ENCODE measurements at places on chromosomes 13 and 19.

DNA sequence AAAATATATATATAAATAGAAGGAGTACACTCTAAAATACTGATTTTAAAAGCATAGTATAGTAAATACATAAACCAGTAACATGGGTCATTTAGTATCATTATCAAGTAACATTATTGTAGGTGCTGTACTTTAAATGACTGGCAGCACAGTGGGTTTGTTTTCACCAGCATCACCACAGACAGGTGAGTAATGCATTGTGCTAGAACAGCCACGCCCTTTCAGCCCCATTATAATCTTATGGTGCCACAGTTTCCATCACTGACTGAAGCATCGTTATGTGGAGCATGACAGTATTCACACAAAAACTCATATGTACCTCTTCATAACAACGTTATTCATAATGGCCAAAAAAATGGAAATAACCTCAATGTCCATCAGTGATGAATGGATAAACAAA is 88.3 kb downstream of the DHRS12 start:
- no peak for DNase-seq

DNA sequence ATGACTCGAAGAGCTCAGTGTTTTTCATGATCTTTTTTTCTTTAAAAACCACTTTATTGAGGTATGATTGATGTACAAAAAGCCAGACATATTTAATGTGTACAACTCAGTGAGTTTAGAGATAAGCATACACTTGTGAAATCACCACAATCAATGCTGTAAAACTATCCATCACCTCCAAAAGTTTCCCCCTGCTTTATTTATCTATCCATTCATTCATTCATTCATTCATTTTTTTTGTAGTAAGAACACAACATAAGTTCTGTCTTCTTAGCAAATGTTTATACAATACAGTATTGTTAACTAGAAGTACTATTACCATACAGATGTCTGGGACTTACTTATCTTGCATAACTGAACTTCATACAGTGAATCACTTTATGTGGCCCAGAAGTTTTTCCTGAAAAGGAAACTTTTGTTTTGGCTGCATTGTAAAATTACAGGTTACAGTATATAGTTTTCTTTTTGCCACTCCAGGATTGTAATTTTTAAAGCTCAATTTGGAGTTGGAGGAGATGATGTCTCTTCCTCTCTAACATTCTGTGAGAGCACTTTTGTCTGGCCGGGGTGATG is 6.7 kb downstream of the RAP2A start:
- no peak for DNase-seq

GRCh38 chr19:4759388-4760284 is 31.9 kb upstream of the FEM1A start:
- DNase-seq = peak; percentile 8

GRCh38 chr13:42762251-42762650 is 19.1 kb upstream of the FAM216B start:
- no peak for DNase-seq

GRCh38 chr13:40943073-40943472 is 76.0 kb downstream of the ELF1 start:
- no peak for DNase-seq

- no peak for DNase-seq
These were observed 3.1 kb downstream of the ATP12A start for GRCh38 chr13:24683351-24683750.

DNA sequence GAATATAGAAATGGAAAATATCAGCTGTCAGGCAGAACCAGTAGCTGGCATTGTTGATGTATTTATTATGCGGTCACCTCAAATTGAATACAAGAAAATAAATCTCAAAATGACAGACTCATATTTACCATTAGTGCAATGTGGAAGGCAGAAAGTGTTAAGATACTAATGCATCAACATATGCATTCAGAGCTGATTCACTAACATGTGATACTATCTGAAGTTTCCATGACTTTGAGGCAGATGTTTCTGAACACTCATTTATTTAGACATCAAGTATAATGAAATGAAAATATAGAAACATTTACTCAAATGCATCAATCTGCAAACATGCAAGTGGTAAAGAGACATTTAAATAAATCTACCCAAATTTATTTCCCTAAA is 474.2 kb upstream of the SLC10A2 start:
- no peak for DNase-seq

DNA sequence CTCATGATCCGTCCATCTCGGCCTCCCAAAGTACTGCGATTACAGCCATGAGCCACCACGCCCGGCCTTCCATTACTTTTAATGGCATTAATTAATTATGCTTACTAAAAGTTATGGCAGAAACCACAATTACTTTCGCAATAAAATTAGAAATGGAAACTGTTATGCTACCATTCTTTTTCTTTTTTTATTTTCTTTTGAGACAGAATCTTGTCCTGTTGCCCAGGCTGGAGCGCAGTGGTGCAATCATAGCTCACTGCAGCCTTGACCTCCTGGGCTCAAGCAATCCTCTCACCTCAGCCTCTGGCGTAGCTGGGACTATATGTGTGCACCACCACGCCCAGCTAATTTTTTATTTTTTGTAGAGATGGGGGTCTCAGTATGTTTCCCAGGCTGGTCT is 4.6 kb upstream of the BST2 start:
- DNase-seq = no peak

Data from activated naive CD4-positive, alpha-beta T cell (primary cell).